ENCODE measurements at places on chromosomes 7 and 10.

GRCh38 chr7:5528815-5529442 is 105.3 kb upstream of the TNRC18 start:
- DNase-seq, result no peak

DNA sequence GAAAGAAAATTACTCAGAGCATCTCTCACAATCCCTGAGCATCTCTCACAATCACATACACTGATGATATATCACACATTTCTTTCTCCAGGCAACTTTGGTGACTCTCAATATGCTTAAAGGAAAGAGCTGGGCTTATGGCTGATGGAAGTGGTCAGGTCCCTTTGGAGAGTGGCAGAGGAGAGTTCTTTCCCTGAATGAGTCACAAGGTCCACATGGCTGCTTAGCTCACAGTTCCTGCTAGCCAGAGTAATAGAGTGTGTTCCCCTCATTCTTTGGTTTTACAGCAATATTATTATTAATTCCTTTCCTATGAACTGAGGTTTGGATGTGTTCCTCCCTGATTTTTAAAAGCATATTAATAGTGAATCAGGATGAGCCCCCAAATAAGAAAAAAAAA is 287.4 kb downstream of the C7orf25 start:
- no peak for DNase-seq

DNA sequence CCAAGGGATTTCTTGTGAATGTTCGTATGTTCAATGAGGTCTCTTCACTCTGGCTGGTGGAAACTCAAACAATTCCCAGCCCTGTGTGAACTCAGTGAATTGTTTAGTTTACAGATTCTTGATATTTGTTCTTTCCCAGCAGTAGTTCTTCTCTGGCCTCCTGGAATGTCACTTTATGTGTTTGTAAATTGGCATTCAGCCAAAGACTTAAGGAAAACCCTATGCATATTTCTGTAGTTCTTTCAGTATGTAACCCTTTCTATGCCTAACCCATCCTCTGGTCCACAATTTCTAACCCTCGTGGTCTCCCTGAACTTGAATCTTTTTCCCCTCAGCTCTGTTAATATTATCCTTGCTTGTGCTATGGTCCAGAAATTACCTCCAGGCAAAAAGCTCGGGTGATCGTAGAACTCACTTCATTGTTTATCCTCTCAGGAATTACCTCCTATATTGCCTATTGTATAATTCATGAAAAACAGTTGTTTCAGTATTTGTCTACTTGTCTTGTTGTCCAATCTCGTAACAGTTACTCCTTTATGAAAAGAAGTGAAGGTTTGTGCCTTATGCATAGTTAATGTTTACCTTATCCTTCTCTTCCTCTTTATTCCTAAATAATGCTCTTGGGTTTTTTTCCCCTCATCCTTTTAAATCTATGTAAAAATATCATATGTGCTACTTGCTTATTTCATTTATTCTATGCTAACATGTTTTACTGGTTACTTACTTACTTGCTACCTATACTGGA is 23.7 kb upstream of the AGR3 start:
- no peak for DNase-seq

DNA sequence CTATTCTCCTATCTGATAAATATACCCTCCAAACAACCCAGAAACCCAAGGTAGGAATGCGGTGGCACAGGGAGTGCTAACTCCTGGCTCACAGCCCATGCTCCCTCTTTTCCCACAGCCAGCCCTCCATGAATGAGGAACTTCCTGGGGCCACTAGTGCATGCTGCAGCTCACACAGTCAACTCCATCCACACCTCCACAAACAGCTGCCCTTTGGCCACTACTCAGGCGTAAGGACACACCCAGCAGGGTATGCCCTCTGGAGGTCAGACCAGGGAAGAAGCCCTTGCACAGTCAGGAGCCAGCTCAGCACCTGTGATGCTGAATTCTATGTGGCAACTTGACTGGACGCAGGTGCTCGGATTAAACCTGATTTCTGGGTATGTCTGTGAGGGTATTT is 85.2 kb upstream of the PIK3CG start:
- no peak for DNase-seq

DNA sequence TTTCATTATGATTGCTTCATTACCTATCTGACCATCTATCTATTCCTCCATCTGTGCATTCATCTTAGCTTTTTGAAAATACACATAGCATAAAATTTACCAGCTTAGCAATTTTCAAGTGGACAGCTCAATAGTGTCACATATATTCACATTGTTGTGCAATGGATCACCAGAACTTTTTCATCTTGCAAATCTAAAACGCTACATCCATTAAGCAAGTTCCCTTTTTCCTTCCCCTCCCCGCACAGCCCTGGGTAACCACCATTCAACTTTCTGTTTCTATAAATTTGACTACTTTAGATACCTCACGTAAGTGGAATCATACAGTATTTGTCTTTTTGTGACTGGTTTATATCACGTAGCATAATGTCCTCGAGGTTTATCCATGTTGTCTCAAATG is 78.0 kb upstream of the ADRB1 start:
- no peak for DNase-seq

DNA sequence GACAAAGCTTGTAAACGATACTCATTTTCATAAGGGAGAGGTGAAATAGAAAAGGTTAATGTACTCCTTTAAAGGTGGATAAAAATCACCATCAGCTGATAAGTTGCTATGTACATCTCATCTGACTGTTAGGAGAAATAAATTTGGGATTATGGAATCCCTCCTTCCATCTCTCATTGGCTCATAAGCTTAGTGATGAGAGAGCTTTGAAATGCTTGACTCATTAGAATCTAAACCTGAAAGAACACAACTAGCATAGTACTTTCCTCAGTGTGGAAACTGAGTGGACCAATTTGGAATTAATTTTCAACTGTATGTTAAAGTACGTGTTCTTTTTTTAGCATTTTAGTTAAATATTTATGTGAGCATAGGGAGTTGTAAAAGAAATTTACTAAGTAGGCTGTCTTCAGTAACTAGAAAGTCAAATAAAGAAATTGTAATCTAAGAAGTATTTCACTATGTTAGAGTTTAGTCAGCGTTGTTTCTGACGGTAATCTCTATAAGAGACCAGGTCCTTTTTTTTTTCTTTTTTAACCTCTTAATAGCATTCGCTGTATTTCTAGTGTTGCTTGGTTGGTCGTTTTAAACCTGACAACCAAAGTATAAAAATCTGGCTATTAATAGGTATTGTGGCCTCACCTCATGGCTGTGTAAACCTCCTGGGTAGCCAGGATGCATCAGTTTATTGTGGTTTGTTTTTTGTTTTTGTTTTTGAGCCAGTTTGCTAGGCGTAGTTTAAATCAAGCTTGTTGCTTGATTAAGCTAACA is 34.4 kb downstream of the FHIP2A start:
- DNase-seq, result peak; percentile 29

GRCh38 chr10:651692-652091 is 37.8 kb downstream of the DIP2C start:
- DNase-seq, result no peak

- no peak for DNase-seq
Observed at GRCh38 chr7:7496311-7496710, 39.4 kb downstream of the COL28A1 start.

- peak; percentile 60 for DNase-seq
Observed at GRCh38 chr7:105011831-105012502, 2.0 kb upstream of the KMT2E start.

- DNase-seq, result no peak
Observed at GRCh38 chr7:90271753-90272152, 26.8 kb downstream of the CFAP69 start.

DNA sequence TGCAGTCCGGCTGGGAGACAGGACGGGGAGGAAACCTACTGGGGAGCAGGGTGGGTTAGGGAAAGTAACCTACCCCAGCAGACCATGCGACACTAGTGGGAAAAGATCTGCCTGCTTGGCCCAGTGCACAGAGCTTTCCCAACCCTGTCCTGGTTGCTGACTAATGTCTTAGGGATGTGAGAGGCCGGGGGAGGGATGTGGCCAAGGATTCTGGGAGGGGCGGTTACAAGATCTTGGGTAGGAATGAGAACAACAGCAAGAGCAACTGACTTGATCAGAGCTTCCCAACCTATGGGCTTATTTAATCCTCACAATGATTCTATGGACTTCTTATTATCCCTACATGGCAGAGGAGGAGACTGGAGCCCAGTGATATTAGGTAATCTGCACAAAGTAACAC is 24.0 kb upstream of the EIF5AL1 start:
- no peak for DNase-seq

GRCh38 chr7:47711776-47712175 is 129.9 kb upstream of the TNS3 start:
- no peak for DNase-seq

DNA sequence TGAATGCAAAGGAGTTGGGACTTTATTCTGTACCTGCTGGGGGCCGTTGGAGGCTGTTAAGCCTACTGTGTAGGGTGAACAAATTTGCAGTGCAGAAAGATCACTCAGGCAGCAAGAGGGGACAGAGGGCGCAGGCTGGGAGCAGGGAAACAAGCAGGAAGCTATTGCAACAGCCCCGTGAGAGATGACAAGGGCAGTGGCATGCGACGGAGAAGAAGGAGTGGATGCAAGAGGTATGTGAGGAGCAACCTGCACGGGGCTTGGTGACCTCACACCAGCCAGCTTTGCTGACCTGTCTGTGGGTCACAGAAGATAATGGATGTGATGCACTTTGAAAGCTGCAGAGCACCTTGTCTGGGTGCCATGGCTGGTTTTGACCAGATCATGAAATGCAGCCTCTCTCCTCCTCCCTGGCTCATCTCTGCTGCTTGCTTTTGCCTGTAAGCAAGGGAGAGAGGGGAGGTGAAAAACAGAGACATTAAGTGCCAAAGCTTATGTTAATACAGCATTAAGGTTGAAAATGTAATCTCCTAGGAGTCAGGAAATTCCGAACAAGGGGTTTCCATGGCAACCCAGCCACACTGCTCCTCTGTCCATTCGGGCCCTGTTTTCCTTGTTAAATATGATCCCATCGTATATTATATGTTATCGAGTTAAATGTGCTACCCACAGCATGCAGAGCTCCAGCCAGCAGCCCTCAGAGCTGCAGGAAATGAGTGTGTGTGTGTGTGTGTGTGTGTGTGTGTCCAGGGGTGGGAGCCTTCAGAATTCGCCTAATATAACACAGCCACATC is 314.3 kb upstream of the ZMIZ1 start:
- no peak for DNase-seq

DNA sequence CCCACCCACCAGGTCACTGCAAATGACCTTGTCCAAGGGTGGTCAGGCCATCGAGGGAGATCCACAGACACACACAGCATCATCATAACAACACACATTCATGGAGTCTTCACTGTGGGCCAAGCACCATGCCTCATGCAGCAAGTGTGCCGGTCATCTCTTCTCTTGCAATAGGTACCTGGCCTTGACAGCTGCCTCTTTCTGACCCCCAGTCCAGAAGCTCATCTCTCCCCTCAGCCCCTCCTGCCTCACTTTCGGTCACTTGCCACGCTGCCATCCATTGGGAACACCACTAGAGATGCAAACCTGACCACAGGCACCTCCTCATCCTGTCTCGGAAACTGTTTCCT is 75.9 kb downstream of the OAT start:
- DNase-seq, result no peak

- no peak for DNase-seq
Observed at GRCh38 chr10:71009126-71009525, 120.8 kb upstream of the PCBD1 start.

- DNase-seq, result no peak
Observed at GRCh38 chr7:1662101-1662500, 8.0 kb upstream of the ELFN1 start.

GRCh38 chr10:71795248-71795647 is 21.9 kb upstream of the VSIR start:
- DNase-seq, result no peak

DNA sequence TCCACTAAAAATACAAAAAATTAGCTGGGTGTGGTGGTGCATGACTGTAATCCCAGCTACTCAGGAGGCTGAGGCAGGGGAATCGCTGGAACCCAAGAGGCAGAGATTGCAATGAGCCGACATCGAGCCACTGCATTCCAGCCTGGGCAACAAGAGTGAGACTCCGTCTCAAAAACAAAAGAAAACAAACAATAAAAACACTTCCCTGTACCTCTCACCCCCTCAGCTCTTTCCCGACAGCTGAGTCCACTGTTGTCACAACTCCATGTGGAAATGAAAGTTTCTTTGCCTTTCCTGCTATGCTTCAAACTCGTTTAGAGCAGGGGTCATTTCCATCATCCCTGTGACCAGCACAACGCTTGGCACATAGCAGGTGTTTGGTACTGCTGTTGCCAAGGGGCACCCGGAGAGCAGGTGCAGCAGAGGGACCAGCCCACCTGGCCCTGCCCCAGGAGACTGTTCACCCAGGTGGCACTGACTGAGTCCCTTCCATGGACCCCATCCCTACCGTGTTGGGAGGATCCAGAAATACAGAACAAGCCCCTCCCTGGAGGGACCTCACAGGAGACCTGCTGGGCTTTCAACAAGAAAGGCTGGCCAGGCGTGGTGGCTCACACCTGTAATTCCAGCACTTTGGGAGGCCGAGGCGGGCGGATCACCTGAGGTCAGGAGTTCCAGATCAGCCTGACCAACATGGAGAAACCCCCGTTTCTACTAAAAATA is 4.9 kb downstream of the TMEM130 start:
- DNase-seq, result no peak

DNA sequence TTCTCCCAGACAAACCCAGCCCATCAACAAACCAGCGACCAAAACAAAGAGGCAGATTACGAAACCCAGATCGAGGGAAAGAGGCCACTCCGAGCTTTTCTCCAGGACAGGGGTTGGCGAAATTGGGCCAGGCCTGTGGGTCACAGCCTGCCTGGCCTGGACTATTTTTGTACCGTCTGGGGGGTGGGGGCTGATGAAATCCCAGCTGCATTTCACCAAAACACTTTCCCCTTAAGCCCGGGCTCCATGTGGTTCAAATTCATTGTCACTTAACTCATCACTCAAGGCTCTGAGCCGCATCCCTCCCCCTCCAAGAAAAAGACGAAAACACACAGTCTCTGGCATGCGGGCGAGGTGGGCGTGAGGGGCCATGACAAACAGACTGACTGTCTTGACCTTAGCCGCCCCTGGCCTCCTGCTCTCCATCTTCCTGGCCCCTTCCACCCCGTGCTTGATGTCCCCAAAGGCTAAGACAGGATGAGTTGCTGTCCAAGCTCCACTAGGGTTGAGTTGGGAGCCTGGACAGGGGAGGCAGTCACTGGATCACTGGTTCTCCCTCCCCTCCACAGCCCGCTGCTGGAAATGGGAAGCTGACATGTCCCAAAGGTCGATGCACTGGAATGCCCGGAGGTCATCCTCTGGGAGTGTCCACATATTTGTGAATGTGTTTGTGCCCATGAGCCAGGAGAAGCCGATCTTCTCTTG is 19.2 kb downstream of the TMEM270 start:
- no peak for DNase-seq

- no peak for DNase-seq
Observed at GRCh38 chr10:124928087-124928486, 13.8 kb upstream of the ZRANB1 start.

- DNase-seq, result no peak
Observed at GRCh38 chr7:5610500-5611186, 170.8 kb downstream of the RNF216 start.

GRCh38 chr7:153443032-153443701 is 609.0 kb upstream of the DPP6 start:
- no peak for DNase-seq

All from CD4-positive, alpha-beta T cell treated with Interleukin-17A for 1 hour (primary cell).